ENCODE measurements at places on chromosomes 1 and 21.
A peak's percentile ranks its signal among the peaks of the same experiment; 100 is the strongest.

DNA sequence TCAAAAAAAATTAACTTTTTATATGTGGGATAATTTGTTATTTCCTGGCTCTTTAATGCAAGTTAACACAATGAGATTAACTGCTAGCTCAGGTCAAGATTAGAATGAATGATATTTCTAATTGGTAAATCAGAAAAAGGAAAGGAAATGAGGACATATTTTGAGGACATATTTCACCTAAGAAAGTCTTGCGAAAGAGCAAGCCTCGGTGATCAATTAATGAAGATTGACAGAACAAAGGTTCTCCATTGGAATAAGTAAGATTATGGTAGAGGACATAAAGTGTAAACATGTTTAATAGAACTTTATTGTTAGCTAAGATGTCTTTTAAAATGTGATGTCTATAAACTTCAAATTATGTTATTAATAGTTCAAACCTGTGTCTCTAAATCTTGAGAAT lies 1617.8 kb downstream of the KCNT2 start:
- no peak for DNase-seq

GRCh38 chr1:162951553-162952315 lies 90.8 kb upstream of the CCDC190 start:
- DNase-seq = no peak

DNA sequence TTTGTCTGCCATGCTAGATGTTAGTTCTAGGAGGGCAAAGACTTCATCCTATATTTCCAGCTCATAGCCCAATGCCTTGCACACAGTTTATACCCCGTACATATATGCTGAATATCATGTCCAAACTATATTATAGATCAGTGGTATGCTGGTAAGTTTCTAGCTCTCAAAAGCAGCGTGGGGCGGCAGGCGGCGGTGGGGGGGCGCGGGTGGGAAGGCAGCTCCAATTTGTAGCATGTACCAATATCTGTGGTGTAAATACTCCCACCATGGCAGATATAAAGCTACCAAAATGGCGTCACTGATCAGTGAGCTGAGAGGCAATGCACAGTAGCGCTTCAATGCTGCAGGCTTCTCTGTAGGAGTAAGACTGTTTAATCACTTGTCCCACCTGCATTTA lies 77.1 kb downstream of the PATJ start:
- DNase-seq = no peak

GRCh38 chr21:46050668-46051378 lies 47.1 kb upstream of the COL6A2 start:
- no peak for DNase-seq

GRCh38 chr1:114330451-114330983 lies 176.8 kb upstream of the SYT6 start:
- no peak for DNase-seq

DNA sequence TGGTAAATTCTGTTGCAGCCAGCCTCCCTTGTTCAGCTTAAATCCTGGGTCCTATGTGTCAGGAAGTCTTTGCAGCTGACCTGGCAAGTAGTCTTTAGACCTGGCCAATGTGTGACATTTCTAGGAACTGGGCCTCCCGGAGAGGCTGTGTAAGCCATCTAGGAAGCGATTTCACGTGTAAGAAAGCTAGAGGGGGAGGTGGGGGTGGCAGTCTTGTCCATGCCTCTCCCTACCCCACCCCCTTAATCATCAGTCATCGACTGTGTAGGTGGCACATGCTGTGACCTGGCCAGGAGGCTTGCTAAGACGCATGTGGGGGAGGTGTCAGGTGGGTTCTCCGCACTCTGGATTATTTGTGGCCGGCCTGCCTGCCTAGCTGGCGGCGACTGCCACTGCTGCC lies 8.4 kb downstream of the C1orf226 start:
- no peak for DNase-seq

DNA sequence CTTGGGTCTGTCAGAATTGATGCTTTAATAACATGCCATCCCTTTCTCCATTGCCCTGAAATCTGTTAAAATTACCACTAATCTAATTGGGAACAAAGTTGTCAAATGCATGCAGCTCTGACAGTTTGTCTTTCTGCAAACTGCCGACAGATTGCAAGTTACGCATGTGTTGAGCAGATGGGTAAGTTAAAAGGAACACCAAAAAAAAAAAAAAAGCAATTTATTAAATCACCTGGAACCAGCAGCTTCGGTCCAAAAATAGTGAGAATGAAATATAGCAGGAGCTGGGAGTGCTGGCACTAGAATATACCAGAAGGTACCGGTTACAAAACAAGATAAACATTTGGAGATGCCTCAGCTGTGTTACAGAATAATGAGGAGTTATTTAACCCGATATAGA lies 149.6 kb upstream of the C1orf87 start:
- no peak for DNase-seq

GRCh38 chr1:15598436-15598835 lies 13.6 kb upstream of the AGMAT start:
- DNase-seq = no peak

- DNase-seq = no peak
Observed at GRCh38 chr1:179175011-179175841, 54.3 kb downstream of the ABL2 start.

DNA sequence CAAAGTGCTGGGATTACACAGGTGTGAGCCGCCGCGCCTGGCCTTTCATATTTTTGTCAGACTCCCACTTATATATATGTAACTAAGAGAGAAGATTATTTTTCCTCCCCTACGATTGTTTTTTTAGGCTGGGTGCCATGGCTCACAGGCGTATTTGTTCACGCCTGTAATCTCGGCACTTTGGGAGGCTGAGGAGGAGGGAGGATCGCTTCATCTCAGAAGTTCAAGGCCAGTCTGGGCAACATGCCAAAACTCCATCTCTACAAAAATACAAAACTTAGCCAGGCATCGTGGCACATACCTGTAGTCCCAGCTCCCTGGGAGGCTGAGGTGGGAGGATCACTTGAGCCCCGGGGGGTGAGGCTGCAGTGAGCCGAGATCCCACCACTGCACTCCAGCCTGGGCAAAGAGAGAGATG lies 23.9 kb upstream of the ITLN2 start:
- no peak for DNase-seq

- no peak for DNase-seq
Observed at GRCh38 chr1:56979986-56980755, 14.4 kb upstream of the C8B start.

DNA sequence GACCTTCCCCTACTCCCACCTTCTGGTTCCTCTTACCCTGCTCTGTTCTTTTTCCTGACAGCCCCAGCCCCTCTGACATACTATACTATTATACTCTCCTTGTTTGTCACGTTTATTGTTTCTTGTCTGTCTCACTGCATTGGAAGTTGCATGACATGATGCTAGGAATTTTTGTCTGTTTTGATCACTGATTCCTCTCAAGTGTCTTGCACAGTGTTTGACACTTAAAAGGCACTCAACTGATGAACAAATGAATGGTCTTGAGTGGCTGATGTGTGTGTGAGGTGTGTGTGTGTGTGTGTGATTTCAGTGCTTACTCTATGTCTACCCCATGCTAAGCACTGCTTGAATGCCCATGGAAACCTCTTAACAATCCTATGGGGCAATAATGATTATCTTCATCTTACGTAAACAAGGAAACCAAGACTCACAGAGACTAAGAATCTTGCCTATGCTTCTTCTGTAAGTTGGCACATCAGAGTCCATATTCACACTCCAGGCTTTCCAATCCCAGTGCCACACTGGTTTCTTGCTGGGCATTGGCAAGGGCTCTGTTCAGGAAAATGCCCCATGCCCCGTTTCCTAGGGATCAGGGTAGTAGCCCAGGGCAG lies 59.7 kb downstream of the ATP1A1 start:
- no peak for DNase-seq

DNA sequence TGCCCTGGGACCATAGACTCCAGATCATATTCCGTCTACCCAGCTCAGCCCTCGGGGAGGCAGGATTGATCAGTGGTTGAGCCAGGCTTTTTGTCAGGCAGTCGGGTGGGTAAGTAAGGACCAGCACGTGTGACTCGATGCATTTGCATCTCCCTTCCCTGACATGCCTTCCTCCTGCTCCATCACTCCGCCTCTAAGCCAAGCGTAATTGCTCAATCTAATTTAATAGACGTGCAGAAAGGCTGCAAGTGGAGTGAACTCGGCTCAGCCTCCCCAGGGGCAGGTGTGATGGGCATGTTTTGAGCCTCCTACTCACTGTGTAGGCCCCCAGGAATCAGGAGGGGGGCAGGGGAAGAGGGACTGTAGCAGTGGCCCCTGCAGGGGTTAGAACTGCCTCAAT lies 34.6 kb upstream of the GRIK3 start:
- no peak for DNase-seq

DNA sequence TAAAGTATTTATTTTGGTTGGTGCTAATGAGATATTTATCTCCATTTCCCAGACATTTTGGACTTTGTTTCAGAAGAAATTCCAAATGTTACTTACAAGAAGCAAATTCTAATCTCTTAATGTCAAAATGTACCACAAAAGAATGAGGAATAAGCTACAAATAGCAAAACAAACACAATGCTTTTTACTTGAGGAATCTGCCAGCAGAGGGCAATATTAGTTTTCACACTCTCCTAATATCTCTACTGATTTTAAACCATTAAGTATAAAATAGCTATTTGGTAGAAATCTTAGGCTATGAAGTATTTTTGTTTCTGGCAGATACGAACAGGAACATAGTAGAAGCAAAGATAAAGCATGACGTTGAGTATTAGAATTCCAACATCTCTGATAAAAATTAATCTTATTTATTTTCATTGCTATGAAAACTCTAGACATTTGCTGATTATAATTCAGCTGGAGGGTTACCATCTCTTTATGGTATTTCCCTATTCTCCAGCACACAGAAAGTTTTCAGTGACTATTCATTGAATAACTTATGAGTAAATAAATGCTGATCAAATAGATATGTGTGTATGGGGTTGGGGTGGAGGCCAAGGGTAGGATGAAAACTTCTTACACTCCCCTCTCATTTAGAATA lies 13.4 kb upstream of the HMCN1 start:
- no peak for DNase-seq

- DNase-seq = no peak
Observed at GRCh38 chr1:153561466-153561985, 4.1 kb downstream of the S100A2 start.

DNA sequence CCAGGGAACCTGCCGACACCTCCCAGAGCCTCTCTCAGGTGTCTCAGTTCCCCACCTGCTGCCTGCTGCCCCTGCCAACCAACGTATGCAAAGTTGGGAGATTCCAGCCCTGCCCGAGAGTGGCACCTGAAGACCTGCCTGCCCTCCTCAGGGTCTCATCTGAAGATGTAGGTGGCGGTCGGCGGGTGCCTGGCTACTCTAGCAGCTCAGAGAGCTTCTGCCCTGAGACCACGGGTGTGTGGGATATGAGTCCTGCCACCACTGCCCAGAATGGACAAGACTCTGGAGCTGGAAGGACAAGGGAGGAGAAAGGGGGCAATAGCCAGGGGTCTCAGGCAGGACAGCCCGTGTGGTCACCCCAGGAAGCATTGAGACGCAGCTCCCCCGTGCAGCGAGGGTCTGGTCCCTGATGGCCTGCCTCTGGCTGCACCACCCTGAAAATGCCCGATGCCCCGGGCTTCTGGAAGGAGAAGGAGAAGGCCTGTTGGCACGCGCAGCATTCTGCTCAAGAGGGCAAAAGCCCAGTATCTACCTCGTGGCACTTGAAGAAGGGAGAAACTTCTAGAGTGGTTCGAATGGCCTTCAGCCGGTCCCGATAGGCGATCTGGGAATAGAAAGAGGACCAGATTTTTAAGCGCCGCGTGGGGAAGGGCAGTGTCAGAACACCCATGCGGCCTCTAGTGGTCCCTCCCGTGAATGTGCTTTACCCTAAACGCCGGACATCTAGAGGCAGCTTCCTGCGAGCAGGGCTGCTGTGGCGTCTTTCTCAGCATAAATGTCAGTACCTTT lies 88.8 kb downstream of the STUM start:
- DNase-seq = peak; percentile 65

DNA sequence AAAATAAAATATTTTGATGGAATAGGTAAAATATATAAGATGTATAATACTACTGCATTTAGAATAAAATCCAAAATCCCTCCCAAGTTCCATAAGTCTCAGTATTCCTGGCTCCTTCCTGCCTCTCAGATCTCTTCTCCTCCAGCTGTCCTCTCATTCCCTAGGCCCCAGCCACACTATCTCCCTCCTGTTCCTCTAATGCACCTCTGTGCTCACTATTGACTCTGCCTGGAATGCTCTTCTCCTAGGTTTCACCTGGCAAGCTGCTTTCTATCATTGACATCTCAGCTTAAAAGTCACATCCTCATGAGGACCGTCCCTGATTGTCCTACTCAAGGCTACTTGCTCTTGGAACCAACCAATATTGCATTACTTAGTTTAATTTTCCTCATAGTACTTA lies 7.2 kb downstream of the NME7 start:
- DNase-seq = no peak

GRCh38 chr1:19864570-19865160 lies 17.5 kb upstream of the OTUD3 start:
- no peak for DNase-seq

DNA sequence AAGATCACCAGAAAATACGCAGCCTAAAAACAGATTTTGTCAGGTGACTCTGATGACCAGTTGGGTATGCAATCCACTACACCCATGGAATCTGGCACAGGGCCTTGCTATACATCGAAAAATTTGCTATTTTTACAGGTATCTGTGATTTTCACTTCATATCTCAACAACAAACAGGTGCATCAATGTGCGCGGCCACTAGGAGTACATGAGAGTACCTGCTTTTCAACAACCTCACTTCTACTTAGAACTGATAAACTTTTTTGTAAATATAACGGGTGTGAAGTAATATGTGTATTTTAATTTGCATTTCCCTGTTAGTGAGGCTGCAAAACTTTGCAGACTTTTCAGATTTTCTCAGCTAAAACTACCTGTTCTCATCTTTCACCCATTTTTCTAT lies 80.8 kb downstream of the SLC45A1 start:
- no peak for DNase-seq

- no peak for DNase-seq
Observed at GRCh38 chr1:13576926-13577325, 6.7 kb upstream of the PDPN start.

GRCh38 chr1:156052862-156053767 lies 483 bp downstream of the UBQLN4 start:
- peak; percentile 55 for DNase-seq

DNA sequence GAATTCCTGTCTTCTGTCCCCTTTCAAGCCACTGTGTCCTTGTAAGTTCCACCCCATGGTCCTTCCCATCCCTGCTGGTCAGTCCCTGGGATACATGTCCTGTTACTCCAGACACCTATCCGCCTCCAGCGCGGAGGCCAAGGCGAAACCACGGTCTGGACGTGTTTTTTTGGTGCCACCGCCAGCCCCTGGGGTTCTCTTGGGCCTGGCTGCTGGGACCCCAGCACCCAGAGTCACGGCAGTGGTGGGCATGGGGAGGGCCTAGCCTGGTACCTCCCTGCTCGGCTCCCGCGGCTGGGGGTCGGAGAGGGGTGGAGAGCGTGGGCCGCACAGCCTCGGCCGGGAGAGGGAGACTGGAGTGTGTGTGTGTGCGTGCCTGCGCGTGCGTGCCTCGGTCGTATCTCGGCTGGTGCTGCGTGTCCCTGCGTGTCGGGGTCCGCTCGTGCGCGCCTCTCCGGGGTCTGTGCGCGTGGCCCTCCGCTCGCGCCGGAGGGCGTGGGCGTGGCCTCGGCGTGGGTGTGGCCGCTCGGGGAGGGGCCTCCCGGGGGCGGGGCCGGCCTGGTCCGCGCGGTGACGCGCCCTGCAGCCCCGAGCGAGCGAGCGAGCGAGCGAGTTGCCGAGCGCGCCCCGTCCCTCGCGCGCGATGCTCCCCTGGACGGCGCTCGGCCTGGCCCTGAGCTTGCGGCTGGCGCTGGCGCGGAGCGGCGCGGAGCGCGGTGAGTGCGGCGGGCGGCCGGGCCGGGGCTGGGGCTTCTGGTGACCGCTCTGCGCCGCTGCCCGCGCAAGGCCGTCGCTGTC lies at the start of gene VWA1:
Gene VWA1 (plus strand): TSS at position 585 of the 798 bp plus-strand sequence. CDS start 59 bp downstream, at position 644.
- peak; percentile 79 for DNase-seq
